ENCODE measurements at places on chromosomes 2 and 18.
A peak's percentile ranks its signal among the peaks of the same experiment; 100 is the strongest.

GRCh38 chr2:7027956-7028655, 110.9 kb downstream of the RNF144A start:
- no peak for DNase-seq

- no peak for DNase-seq
Measured at GRCh38 chr2:55338268-55338667, 69.2 kb upstream of the MTIF2 start.

DNA sequence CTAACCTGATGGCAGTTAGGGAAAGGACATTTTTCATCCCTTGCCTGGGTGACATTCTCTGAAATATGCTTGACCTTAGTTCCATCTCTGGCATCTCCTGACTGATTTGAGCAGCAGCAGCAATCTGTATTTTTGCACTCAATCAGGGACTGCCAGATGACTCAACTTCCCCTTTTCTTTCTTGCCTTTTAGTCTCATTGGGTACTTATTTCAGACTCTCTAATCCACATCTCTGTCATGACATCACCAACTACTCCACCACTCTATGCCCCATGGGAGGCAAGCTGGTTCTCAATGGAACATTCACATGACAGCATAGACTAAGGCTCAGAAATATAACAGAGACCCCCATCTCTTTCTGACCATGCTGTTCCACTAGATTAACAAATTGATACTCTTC, 254.2 kb downstream of the RIT2 start:
- DNase-seq: no peak

DNA sequence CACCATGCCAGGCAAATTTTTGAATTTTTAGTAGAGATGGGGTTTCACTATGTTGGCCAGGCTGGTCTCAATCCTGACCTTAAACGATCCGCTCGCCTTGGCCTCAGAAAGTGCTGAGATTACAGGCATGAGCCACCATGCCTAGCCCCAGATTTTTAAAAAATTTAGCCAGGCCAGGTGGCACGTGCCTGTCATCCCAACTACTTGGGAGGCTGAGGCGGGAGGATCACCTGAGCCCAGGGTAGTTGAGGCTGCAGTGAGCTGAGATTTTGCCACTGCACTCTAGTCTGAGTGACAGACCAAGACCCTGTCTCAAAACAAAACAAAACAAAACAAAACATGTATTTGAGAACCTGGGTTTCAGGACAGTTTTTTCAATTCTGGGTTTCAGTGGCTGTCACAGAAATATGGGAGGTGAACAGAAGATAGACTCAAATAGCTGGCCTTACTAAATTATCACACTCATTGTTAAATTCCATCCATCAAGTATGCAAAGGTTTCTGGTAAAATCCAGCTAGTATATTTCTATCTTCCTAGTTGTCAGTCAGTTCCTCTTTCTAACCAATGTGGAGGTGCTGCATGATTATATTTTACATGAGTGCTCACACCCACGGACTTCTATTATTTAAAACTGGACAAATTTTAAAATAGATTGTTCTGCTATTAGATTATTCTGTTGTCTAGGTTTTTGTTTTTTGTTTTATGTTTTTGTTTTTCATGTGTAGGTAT, 5.4 kb downstream of the ALPG start:
- DNase-seq: no peak

DNA sequence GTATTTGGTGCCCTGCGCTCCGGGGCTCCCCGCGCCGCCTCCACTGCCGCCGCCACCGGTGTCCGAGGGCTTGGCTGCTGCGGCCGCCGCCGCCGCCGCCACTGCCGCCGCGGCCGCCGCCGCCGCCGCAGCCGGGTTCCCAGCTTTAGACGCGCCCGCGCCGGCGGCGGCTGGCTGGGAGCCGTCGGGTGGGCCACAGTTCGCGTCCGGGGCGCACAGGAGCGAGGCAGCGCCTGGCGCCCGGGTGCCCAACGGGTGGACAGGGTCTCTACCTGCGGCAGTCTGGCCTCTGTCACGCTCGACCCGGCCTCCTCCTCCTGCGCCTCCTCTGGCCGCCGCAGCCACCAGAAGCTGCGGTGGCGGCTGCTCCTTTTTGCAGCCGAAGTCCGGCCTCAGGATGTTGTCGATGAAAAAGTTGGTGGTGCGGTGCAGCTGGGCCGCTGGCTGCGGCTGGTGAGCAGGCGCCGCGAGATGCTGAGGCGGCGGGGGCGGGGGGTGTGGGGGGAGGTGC, 951 bp downstream of the EN1 start:
- no peak for DNase-seq

DNA sequence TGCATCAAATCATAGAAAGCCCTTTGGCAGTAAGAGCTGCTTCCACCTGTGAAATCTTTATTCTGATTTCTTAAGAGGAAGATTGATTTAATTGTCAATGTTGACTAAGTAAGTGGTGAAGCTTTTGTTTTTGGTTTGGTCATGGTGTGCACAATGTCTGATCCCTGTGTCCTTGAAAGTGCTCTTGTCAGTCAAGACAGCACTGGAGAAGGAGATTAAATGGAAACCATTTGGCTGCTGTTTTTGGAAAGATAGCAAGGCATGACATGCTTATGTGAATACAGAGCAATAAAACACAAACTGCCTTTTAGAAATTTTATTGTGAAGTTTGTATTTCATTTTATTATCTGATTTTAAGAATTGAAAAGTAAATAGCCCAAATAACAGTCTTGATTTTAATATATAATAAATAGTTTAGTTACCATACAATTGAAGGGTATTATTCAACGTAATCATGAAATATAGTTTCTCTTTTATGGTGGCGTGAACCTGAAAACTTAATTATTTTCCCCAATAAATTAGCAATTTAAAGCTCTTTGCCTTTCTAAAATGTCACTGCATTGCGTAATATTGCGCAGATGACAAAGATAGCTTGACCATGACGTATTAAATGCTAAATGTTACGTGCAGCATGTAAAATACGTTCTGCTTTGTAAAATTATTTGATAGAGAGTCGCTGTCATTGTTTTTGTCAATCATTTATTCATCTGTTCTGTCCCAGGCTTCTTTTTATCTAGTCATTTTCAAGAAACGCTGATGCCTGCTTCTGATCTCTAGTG, 69.0 kb downstream of the GULP1 start:
- no peak for DNase-seq

GRCh38 chr2:231280846-231281245, 82.4 kb downstream of the ARMC9 start:
- DNase-seq: no peak

- DNase-seq: no peak
Measured at GRCh38 chr2:240051697-240052096, 1.6 kb downstream of the OR6B3 start.

- DNase-seq: no peak
Measured at GRCh38 chr18:74652392-74652988, 54.8 kb downstream of the ZNF407 start.

GRCh38 chr18:64259871-64260270, 111.0 kb upstream of the LINC00305 start:
- no peak for DNase-seq

GRCh38 chr2:3626118-3626811, 31.4 kb downstream of the COLEC11 start:
- no peak for DNase-seq

DNA sequence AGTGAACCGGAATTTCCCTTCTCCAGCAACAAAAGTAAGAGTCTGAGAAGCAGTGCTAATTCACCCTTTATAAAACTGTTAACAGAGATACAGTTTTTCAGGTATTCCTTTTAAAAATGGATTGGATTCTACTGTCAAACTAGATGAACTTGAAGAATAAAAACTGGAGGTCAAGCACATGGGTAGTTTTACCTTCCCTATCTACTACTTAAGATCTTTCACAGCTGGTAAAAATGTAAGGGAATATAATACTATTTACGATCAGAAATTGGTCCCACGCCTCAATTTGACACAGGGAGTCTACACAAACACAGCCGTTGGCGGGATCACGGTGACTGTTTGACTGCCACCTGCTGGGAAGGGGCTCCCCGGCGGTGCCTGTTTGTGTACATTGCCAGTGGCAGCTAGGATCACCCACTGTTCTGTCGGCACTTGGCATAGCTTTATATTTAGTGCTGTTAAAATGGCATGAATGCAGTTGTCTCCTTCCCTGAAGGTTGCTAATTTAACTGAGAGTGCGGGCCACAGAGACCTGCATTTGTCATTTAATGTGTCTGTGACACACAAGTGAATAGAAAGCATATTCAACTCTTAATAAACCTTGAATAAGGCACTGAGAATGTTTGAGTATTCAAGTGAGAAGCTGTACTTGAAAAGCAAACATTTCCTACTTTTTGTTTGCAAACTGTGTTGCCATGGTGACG, 59.5 kb downstream of the ABCG8 start:
- no peak for DNase-seq

- no peak for DNase-seq
Measured at GRCh38 chr2:159614534-159615366, 1.6 kb downstream of the BAZ2B start.

DNA sequence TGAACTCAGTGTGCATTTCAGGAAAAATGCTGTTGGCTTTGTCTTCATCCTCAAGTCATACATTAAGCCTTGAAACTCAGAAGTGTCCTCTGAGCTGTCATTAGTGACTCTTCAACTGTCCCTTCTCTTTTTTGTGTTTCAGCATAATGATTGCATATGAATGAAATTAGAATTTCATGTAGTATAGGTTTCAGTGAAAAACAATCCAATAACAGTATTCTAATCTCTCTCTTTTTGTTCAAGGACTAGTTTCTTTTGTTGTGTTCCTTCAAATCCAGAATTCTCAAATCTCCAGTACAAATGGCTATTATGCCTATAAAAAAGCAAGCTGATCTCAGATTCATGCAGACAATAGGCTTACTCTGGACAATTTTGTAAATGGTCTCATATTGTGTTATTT, 133.5 kb downstream of the QPCT start:
- DNase-seq: no peak

- no peak for DNase-seq
Measured at GRCh38 chr2:34738691-34739090, 1139.6 kb upstream of the FAM98A start.

GRCh38 chr2:216991563-216991962, 131.7 kb upstream of the TNP1 start:
- no peak for DNase-seq

DNA sequence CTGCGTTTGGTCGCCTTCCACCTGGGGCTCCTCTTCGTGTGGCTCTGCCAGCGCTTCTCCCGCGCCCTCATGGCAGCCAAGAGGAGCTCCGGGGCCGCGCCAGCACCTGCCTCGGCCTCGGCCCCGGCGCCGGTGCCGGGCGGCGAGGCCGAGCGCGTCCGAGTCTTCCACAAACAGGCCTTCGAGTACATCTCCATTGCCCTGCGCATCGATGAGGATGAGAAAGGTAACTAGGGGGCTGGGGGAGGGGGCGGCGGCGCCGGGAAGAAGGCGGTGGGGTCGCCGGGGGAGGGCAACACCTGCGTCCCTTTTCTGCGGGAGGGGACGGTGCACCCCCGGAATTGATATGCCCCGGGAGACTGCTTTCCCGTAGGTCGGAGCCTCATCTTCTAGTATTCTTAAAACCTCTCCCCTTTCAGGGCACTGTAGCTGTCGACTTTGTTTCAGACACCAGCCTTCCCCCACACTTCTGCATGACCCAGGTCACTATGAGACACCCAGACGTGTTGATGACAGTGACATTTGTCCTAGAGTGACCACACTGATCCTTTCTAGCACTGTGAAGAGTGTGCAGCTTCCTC, 755 bp downstream of the SPAST start:
- peak; percentile 4 for DNase-seq

DNA sequence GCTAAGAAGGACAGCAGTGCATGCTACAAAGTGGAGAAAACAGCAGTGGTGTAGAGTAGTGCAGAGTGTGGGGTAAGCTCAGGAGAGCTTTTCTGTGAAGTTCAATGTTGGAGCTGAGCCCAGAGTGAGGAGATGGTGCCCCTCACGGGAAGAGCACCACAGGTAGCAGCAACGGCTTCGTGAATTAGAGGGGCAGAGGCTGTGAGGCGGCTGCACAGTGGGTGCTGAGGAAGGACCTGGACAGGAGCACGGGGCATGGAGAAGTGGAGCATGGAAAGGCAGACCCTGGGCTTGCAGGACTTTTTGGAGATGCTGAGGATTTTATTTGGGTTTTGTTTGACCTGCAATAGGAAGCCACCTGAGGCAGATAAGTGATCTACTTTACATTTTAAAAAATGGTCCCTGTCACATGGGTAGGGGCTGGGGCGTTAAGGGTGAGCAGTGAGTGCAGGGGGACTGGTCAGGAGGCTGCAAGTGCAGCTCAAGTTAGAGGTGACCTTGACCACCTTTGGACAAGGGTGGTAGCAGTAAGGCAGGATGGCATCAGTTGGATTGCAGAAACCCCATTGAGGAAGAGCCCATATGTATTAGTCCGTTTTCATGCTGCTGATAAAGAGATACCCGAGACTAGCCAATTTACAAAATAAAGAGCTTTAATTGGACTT, 85.0 kb downstream of the MYCN start:
- no peak for DNase-seq

- DNase-seq: no peak
Measured at GRCh38 chr2:27133195-27133875, 1.1 kb downstream of the PREB start.

DNA sequence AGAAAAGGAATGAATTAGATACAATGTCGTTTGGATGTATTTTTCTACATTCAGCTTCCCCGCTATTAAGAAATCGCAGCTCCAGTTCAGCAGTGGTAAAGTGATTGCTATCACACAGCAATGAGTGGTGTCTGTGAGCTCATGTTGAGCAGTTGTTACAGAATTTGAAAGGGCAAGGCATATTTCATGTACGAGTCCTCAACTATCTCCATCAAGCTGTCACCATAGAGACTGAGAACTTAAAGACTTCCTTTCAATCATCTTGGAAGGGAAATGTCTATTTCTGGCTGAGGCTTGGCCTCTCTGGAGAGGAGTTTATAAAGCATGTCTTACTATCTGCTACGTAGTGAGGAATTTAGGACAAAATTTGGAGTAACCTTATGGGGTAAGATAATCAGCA, 24.4 kb upstream of the FAM117B start:
- DNase-seq: no peak

GRCh38 chr18:43572163-43572562, 294.9 kb upstream of the SYT4 start:
- no peak for DNase-seq

DNA sequence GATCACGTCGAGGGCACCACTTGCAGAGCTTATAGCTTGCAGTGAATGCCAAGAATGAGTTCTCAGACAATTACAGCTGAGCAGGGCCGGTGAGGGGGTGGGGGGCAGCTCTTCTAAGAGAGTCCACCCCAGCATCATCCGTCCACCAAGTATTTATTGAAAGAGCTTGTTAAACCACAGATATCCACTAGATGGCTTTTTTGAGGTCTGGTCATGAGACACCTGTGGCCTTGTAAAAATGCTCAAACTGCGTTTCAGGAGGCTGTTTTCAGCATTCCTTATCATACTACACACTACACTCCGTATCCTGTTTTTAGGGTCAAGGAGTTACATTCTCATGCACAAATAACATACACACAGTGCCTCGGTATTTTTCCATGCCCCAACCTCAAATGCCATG, 51.5 kb downstream of the DNAJC10 start:
- DNase-seq: no peak
